ENCODE measurements at places on chromosomes 2 and 18. TPM values are rescaled to one million over a fixed set of nuclear protein-coding genes. Genes with fewer than 3 reads are reported as not detected.

DNA sequence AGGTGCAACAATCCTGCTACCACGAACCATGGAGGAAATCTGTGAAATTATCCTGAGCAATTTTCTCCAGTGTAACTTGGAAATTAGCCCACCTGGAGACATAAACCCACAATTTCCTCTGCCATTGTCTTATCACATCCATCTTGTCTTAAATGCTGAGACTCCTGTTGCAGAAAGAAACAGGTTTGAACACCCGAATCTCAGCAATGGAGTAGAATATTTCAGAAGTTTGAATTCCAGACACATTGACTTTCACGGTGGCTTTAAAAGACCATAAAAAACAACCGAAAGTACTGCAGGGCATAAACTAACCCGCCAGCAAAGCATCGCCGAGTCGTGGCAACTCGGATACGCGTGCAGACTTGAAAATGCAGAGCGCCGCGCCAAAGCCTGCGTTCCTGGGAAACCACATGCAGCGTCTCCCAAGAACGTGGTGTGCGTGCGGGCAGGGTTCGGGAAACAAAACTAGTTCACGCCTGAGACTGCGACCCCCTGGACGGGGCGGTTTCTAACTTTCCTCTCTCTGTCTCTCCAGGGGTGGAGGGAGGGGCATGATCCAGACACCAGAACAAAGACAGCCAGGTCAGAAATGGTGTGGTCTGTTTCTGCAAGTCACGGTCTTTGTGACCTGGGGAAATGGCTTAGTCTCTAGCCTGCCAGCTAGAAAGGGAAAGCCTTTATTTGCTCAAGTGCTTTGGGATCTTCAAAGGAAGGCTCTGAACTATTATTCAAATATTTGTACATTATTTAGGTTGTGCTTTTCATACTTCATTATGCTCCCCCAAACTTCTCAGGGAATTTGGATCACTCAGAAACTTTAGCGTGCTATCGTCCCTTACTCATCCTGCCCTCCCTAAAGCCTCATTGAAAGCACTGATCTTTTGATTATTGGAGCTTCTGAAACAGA is 26.9 kb upstream of the KCTD1 start:
- peak; percentile 64 for DNase-seq

- DNase-seq, result no peak
These were observed 102.7 kb downstream of the CPO start for GRCh38 chr2:207041786-207042554.

DNA sequence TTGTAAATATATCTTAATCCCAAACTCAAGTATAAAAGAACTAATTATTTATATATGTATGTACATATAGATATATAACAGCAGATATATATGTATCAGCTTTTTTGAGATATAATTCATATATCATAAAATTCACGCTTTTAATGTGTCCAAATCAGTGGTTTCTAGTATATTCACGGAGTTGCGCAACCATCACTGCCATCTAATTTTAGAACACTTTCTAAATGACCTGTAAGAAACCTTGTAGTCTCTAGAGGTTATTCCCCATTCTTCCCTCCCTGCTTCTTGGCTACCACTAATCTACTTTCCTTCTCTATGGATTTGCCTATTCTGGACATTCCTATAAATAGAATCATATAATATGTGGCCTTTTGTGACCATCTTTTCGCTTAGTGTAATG is 163.5 kb upstream of the TCF4 start:
- no peak for DNase-seq

TTC31 gene
- total RNA-seq, result 15.3 TPM

All from ovary (tissue), 10 donors.